CD4-positive, alpha-beta T cell treated with Interleukin-15 for 4 hours (primary cell): ENCODE measurements at places on chromosomes 2 and 18.

GRCh38 chr2:69744456-69744855 lies 2.5 kb downstream of the ANXA4 start:
- no peak for DNase-seq

GRCh38 chr18:45137087-45137419 lies 456.4 kb downstream of the SETBP1 start:
- DNase-seq = no peak

- no peak for DNase-seq
These were observed 189.7 kb downstream of the ADCYAP1 start for GRCh38 chr18:1094409-1094808.

DNA sequence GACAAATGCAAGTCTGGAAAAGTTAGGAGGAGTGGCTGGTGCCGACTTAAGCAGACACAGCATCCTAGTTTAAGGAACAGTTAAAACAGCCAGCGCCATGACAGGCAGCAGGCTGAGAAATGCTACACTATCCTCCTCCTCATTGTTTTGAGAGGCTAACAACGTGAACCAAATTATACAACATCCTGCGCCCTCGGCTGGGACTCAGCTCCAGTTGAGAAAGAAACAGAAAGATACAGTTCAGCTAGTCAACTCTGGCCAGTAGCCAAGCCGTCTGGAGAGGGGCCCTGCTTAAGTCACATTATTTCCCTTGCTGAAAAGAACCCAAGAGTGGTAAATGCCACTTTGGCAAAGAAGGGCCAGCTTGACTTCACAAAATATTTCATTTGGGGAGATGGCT lies 90.2 kb downstream of the BCL11A start:
- DNase-seq = no peak

DNA sequence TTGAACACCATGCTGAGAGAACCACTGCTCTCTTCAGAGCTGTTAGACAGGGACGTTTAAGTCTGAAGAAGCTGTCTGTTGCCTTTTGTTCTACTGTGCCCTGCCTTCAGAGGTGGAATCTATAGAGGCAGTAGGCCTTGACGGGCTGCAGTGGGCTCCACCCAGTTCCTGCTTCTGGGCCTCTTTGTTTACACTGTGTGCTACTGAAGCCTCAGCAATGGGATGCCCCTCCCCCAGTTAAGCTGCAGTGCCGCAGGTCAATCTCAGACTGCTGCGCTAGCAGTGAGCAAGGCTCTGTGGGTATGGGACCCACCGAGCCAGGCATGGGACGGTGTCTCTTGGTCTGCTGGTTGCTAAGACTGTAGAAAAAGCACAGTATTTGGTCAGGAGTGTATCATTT lies 162.3 kb upstream of the NXPH2 start:
- no peak for DNase-seq

GRCh38 chr2:120866483-120867140 lies 130.9 kb downstream of the GLI2 start:
- no peak for DNase-seq

DNA sequence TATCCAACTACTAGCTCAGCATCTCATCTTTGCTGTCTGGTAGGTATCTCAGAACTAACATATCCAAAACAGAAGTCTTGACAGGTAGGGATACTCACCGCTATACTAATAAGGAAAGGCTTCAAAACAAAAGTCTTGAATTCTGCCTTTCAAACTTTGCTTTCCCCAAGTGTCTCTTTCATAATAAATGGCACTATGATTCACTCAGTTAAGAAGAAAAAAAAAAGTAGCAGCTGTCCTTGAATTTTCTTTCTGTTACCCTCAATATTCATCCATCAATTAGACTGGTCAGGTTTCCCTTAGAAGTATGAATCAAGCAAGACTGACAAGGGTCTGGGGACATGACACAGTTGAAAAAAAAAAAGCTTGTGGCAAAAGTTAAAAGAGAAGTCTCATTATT lies 175.1 kb downstream of the GULP1 start:
- no peak for DNase-seq
